Stomach (tissue), 19 donors: ENCODE measurements at places on chromosomes 12 and 14. TPM values are rescaled to one million over a fixed set of nuclear protein-coding genes. Genes with fewer than 3 reads are reported as not detected.

Gene SLCO1C1
- 3.7 TPM for total RNA-seq

Gene CLEC2A
- total RNA-seq, result not detected

Gene RFC5
- not detected for total RNA-seq

Gene CD69
- not detected for total RNA-seq

Gene C14orf39
- 0.55 TPM for total RNA-seq

DNA sequence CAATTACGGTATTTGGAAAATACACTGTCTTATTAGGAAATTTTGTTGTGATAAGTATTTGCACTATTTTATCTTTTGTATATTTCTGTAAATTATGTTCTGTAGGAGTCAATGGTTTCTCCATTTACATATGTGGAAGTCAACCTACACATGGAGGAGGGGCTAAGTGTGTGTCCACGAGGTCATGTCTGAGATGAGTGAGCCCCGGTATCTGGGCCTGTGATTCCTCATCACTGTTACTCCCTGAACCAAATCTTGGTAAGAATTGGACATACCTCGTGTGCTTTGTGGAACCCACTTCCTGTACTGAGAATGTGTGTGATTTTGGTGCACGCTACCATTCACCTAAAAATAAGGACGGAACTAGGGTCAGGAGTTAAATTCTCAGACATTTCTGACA is 1105.5 kb downstream of the TMEM121 start:
- no peaks in the 10 kb centered on the region for H3K36me3 ChIP-seq
- H3K27ac ChIP-seq, result no peak overlapping the region
- no peak for DNase-seq

DNA sequence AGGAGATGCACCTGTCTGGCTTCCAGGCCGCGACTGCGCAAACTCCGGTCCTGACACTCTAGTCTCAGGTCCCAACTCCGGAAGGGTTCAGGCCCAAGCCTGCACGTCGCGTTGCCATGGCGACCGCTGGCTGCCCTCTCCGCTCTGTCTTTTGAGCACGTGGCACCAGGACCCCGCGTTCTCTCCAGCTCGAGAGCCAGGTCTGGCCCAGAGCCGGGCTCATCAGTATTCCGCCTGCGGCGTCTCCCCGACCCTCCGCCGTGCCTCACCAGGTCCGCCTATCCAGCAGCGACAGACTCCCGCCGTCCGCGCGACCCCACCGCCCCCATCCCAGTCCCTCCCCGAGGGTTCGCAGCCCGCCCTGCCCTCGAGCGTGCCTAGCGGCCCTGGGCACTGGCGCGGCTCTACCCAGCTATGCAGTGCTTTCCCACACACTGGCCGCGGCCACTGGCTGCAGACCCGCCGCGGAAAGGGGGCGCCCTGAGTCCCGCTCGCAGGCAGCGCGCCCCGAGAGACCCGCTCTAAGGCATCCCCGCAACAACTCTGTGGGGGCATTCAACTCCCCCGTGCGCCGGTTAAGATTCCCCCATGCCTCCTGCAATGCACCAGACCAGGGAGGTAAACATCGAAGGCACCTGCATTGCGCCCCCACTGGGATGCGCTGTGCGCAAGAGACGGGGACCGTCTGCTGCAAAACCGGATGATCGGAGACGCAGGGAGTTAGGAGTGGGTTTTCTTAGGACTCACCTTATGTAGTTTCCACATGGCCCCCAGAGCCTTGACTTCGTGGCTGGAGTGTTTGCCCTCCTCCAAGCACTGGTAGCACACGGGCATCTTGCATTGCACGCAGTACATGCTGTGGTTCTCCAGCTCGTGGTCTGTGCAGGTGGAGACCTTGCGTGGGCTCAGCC is 1.3 kb downstream of the TRIM9 start:
- H3K4me1 ChIP-seq, result peaks cover 32% of the 10 kb centered on the region
- no peaks in the 10 kb centered on the region for H3K36me3 ChIP-seq
- peak overlapping the region; percentile 75 for H3K4me3 ChIP-seq
- H3K27ac ChIP-seq, result no peak overlapping the region

DNA sequence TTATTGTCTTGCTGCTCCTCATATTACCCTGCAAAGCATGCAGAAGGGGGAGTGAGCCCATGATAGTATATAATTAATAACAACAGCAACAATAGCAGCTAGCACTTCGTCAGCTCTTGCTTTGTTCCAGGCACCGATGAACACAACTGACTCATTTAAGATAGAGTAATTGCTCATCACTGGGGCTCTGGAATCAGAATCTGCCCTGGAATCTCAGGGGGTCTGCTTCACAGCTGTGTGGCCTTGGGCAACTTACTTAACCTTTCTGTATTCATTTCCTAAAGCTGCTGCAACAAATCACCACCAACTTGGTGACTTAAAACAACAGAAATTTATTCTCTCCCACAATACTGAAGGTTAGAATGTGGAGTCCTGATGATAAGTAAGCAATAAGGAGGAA is 55.0 kb upstream of the PSMC1 start:
- no peaks in the 10 kb centered on the region for H3K36me3 ChIP-seq
- no peak overlapping the region for H3K27ac ChIP-seq
- no peaks in the 10 kb centered on the region for H3K27me3 ChIP-seq
- H3K4me3 ChIP-seq, result no peak overlapping the region
- H3K4me1 ChIP-seq, result no peaks in the 10 kb centered on the region

- no peaks in the 10 kb centered on the region for H3K27me3 ChIP-seq
- H3K4me3 ChIP-seq, result peak overlapping the region; percentile 95
- H3K27ac ChIP-seq, result peak overlapping the region; percentile 97
- no peaks in the 10 kb centered on the region for H3K36me3 ChIP-seq
Measured at GRCh38 chr12:108732489-108733229, 1.3 kb upstream of the CORO1C start.

DNA sequence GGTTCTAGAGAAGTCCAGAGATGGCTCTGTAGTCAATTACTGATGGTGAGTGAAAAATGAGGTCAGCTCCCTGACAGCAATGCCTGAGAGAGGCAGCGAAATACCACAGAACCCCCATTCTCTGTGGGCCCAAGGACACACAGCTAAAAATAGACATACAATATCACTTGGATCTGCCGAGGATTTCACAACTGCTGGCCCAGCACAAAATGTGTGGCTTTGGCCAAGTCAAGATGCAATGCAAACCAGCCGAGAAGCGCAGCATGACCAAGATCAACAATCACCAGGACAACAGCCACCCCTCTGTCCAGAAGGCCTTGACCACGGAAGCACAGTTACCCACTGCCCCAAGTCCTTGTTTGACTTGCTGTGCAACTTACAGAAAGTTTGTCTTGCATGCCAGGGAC is 52.2 kb downstream of the CKAP4 start:
- H3K27me3 ChIP-seq, result no peaks in the 10 kb centered on the region
- no peaks in the 10 kb centered on the region for H3K36me3 ChIP-seq
- DNase-seq, result peak; percentile 26
- H3K4me1 ChIP-seq, result peaks cover 4% of the 10 kb centered on the region
- H3K4me3 ChIP-seq, result no peak overlapping the region
- H3K27ac ChIP-seq, result no peak overlapping the region
